ENCODE measurements at places on chromosomes 3 and 15.

DNA sequence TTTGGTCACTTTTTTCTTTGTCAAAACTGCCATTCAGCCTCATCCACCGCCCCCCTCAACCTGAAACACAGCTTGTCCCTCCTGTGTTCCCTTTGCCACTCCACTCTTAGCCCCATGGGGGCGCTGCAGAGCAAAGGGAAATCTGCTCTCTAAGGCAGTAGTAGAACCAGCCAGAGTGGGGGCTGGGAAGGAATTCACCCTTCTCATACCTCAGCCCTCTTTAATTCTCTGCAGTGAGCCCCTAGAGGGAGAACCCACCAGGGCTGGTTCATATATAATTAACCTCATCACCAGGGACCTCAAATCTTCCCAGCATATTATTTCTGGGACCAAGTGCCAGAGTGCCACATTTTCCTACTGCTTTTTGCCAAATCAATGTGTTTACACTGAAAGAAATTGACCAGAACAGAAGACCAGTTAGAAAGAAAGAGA is 2.8 kb upstream of the BCL6 start:
- DNase-seq = peak; percentile 85

GRCh38 chr15:31285772-31286261 is 40.8 kb upstream of the KLF13 start:
- no peak for DNase-seq

- no peak for DNase-seq
Measured at GRCh38 chr15:88476635-88477060, 9.1 kb downstream of the MRPS11 start.

- DNase-seq = no peak
Measured at GRCh38 chr3:40524222-40524567, 565 bp upstream of the ZNF621 start.

- no peak for DNase-seq
Measured at GRCh38 chr3:194257151-194257621, 93.9 kb downstream of the CPN2 start.

DNA sequence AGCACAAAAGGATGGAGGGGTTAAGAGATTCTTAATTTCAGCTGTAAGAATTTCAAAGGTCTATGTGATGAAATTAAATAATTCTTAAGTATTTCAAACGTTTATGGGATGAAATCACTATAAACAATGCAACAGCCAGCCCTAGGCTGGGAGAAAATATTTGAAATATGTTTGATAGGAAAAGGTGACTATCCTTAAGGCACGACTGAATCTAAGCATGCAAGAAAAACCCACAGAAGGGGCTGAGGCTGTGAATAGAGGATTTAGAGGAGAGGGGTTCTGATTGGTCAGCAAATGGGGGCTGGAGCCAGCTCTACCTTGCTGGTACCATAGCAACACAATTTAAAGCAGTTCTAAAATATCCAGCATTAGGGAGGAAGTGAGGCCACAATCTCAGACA is 220.8 kb upstream of the ATP10A start:
- no peak for DNase-seq

DNA sequence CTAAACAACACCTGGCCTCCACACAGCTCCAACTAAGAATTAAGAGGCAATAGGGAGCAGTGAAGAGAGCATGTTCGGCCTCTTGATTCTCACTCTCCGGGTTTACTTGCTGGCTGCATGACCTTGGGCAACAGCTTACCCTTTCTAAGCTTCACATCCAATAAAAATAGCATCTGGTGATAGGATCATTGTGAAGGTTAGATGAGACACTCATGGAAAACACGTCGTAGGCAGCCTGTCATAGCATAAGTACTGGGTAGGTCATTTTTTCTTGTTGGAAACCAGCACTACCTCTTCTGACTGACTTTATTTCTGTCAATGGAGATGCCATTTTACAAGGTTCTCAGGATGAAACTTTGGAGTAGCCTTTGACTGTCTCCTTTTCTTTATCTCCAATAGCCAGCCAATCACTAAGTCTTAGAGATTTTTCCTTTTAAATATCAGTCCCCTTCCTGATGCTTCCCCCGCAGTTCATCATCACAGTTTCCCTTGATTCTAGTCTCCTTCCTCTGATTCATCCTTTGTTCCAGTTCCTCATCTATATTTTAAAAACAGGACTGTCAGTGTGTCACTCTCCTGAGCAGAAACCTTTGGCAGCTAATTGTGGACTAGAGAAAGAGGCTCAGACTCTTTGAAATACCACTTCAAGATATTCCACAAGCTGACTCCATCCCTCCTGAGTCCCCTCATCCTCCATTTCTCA is 271.5 kb downstream of the SLC9A9 start:
- DNase-seq = no peak

- DNase-seq = no peak
Measured at GRCh38 chr3:24192469-24193056, 247.5 kb downstream of the NR1D2 start.

DNA sequence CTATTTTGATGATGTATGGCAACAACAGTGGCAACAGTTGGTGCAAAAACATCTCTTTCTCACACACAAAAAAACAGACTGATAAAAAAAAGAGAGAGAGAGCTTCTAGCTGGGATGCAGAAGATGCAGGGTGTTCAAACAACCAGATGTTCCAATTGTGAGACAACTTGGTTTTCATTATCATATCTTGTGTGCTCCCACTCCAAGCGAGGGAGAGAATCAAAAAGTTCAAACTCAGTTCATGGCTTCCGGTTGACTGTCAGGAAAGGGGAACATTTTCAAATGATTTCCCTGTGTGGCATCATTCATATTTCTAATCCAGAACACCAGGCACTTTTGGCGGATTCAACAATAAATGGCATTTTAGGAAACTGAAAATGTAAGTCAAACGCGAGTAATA is 72.1 kb downstream of the RSL24D1 start:
- DNase-seq = no peak

DNA sequence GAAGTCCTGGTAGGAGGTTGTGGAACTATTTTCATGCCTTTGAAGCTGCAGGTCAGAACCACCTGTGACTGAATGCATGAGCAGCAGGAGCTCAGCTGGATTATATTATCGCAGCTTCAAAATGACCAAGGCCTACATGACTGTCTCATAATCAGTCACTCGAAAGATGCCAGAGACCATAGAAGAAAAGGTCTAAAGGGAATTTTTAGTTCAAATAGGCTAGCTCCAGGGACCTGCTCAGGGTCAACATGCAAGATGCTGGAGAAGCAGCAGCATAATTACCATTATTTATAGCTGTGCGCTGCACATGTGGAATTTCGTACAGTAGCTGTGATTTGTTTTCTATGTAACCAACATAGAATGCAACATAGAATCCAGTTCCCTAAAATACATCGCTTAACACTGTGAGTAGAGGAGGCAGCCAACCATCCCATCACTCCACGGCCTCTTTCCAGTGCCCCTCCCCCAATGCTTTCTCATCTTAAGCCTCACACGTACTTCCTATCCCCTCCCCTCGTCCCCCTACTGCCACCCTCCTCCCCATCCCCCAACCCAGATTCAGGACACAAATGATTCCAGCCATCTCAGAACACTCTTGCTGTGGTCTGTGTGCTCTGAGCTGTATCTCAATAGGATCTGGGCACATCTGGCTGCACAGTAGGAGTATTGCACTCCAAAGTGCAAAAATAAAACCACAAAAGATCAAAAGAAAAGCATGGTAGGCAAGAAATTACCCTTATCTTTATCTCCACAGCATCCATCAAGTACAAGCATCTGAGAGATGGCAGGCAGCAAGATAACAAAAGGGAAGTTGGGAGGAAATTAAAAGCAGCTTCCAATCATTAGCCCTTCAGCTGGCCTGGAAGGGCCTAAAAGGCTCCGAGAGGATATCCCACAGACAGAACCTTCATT is 352.8 kb upstream of the SEMA6D start:
- no peak for DNase-seq

DNA sequence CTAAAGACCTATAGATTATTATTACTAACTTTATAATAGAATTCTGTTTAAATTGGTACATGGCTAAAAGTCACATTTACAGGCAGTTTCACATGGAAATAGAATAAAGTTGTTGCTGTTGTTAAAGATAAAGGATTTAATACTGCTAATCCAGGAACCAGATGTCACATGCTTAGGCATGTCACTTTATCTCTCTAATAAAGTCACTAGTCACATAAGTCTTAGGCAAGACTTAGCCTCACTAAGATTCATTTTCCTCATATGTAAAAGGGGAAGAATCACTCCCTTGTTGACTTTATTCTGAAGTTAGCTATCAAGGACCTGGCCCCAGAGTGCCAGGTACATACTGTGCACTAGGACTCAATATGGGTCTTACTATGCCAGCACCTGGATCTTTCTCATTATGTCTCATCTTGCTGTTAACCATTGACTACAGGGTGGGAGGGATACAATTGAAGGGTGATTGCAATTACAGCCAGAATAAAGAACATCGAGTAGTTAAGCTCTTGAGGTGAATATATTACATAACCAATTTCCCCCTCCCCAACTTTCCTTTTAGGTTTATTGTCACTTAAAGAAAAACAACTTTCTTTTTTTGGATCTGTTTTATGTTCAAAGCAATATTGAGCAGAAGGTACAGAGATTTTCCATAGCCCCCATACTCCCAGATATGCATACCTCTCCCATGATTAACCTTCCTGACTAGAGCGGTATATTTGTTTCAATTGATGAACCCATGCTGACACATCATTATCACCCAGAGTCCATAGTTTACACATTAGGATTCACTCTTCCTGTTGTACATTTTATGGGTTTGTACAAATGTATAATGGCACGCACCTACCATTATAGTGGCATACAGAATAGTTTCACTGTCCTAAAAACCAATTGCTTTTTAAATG is 36.6 kb downstream of the LNP1 start:
- DNase-seq = no peak

- no peak for DNase-seq
Measured at GRCh38 chr15:37940876-37941275, 6.4 kb downstream of the TMCO5A start.

GRCh38 chr3:169759256-169759655 is 5.6 kb downstream of the TERC start:
- DNase-seq = peak; percentile 46

DNA sequence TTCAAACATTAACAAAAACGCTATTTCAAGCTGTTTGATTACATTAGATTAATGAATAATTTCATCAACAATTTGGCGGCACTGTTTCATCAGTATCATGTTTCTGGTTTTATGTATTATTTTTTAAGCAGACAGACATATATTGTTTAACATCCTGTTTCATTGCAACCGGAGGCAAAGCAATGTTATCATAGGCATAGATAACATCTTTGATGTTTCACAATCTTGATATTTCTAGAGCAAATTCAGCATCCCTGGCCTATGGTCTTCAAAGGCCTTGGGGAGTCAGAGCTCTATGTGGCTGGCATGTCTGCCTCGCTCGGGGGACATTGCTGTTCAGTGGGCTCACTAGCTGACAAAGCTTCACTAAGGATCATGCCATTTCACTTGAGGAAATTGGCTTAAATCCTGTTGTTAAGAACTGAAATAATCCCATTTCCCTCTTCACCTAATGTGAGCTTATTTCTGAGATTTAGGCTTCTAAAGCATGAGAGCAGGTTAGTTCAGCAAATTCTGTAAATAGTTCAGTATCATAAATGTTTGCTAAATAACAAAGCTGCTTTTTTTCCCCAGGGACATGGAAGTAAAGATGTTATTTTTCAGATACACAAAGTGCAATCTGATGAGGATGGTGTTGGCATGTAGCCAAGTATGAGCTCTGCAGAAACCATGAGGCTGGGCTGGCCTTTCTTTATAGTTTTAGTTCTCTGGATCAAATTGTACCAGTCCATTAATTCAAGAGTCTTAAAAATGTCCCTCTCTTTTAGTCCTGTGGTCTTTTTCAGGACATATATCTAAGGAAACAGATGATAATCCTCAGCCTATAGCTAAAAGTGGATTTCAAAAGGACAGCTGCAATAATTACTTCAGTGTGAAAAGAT is 941.4 kb downstream of the PLOD2 start:
- DNase-seq = no peak

DNA sequence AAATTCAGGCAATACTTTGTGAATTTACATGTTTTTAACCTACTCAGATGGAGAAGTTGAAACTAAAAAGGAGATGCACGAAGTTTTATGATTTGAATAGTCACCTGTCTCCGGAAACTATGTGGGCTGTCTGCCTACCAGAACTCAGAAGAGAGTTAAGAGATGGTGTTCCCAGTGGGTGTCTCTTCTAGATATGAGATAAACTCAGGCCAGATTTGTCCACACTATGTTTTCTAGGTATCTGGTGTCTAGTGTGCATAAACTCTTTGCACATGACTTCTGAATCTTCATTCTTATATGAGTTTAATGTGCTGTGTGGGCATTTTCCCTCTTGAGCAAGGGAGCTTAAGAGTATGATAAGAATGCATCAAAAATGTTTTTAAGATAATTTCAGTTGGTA is 222.8 kb downstream of the FOXP1 start:
- DNase-seq = peak; percentile 27

DNA sequence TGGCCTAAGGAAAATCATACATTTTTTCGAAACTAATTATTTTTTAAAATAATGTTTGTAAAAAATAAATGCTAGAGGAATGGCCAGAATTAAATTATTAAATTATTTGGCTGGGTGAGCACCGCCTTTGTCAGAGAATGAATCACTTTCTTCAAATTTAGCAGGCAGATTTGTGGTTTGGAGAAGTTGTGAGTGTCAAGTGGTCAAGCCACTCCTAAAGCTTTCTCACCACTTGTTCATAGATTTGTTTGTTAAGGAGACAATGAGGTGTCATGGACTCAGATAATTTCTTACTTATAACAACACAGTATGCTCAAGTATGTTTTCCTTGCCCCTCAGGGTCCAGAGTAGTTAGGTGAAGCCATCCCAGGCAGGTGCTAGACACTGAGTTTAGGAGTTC is 196.2 kb downstream of the TUSC7 start:
- no peak for DNase-seq

- no peak for DNase-seq
Measured at GRCh38 chr3:74349015-74349414, 265.4 kb downstream of the CNTN3 start.

GRCh38 chr15:58269455-58270414 is 131.6 kb downstream of the AQP9 start:
- peak; percentile 32 for DNase-seq

DNA sequence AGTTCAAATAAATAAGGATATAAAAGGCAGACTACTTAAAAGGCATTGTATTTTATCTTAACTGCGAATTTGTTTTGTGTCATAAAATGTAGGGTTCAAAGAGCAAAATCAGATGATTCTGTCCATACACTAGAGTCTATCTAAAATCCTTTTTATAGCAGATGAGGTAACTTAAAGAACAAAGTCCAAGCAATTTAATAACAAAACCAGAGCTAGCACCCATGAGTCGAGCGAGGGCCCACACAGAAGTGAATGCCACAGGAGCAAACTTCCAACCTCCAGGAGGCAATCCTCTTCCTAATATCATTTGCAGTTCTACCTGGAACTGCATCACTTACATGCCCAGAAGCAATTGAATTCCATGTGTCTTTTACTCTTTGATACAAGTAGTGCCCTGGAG is 35.4 kb upstream of the KBTBD8 start:
- no peak for DNase-seq

GRCh38 chr3:178795349-178795748 is 259.1 kb downstream of the KCNMB2 start:
- no peak for DNase-seq

GRCh38 chr3:15099364-15100098 is 583 bp upstream of the RBSN start:
- no peak for DNase-seq

DNA sequence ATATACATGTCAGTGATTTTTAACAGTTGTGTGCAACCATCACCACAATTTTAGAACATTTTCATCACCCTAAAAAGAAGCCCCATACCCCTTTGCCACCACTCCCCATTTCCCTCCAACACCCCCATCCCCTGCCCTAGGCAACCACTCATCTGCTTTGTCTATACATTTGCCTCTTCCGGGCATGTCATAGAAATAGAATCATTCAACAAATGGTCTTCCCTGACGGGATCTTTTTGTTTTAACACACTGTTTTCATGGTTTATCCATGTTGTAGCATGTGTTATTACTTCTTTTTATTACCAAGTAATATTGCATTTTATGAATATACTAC is 4.0 kb downstream of the VILL start:
- no peak for DNase-seq
